Cardiac muscle cell (in vitro differentiated cells and primary cell): ENCODE measurements at places on chromosomes 2 and 18. TPM values are rescaled to one million over a fixed set of nuclear protein-coding genes. Genes with fewer than 3 reads are reported as not detected.

DNA sequence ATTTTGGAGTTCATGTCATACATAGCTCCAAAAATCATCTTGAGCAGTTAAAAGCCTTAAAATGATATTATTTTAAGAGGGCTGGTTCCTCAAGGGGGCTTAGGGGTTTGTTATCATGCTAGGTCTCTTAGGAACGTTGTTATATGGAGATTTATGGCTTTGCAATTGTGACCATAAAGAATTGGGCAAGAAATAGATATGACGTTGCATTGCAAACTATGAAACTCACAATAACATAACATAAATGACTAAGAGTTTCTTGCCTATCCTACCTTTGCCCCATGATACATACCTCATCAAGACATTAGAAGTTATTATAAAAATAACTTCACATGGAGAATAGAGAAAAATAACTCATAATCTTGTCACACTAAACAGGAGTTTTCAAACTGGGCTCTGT is 206.4 kb upstream of the SESTD1 start:
- H3K4me3 ChIP-seq = no peak overlapping the region
- no peaks in the 10 kb centered on the region for H3K27me3 ChIP-seq
- H3K36me3 ChIP-seq = no peaks in the 10 kb centered on the region
- DNase-seq = no peak
- H3K27ac ChIP-seq = no peak overlapping the region
- no peaks in the 10 kb centered on the region for H3K4me1 ChIP-seq

REG1B gene
- total RNA-seq = not detected in 2 replicates

GRCh38 chr2:226189061-226189460 is 610.6 kb downstream of the IRS1 start:
- H3K27me3 ChIP-seq = no peaks in the 10 kb centered on the region
- no peak overlapping the region for H3K4me3 ChIP-seq
- no peak overlapping the region for H3K27ac ChIP-seq
- no peak for DNase-seq

GRCh38 chr18:48800876-48801727 is 149.7 kb downstream of the SMAD7 start:
- no peak for DNase-seq
- H3K36me3 ChIP-seq = no peaks in the 10 kb centered on the region
- H3K27me3 ChIP-seq = no peaks in the 10 kb centered on the region
- H3K4me1 ChIP-seq = peaks cover 32% of the 10 kb centered on the region
- H3K27ac ChIP-seq = no peak overlapping the region

GRCh38 chr2:46087492-46087891 is 209.7 kb upstream of the EPAS1 start:
- H3K4me1 ChIP-seq = peaks cover 7% of the 10 kb centered on the region
- DNase-seq = no peak
- H3K27ac ChIP-seq = no peak overlapping the region
- H3K27me3 ChIP-seq = no peaks in the 10 kb centered on the region

DNA sequence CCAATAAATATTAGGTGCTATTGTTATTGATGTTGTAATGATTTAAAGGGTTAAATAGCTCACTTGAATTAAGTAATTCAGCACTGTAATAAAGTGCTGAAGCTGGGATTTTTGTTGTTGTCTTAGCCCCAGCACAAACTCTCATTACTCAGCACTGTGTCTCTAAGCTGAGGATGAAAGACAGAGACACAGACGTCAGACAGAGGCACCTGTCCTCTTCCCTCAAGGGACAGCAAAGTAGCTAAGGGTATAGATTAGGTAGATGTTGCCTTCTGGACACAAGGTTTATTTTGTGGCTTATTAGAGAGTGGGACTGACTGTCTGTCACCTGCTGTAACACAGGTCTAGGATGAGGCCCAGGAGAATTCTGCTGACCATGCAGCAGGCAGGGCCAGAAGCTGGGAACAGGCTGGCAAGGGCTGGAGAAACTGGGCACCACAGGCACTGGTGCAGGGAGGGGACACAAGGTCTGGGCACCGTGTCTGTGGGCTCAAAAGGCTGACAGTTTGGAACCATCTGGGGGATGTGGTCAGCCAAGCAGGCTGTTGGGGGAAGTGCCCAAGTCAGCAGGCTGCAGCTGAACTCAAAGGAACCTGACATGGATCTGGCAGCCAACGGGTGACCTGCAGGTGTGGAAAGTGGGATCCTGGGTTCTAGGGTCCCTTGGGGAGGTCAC is 20.0 kb upstream of the PTPN4 start:
- no peak overlapping the region for H3K4me3 ChIP-seq
- no peak overlapping the region for H3K27ac ChIP-seq
- peaks cover 1% of the 10 kb centered on the region for H3K27me3 ChIP-seq
- H3K4me1 ChIP-seq = no peaks in the 10 kb centered on the region

DNA sequence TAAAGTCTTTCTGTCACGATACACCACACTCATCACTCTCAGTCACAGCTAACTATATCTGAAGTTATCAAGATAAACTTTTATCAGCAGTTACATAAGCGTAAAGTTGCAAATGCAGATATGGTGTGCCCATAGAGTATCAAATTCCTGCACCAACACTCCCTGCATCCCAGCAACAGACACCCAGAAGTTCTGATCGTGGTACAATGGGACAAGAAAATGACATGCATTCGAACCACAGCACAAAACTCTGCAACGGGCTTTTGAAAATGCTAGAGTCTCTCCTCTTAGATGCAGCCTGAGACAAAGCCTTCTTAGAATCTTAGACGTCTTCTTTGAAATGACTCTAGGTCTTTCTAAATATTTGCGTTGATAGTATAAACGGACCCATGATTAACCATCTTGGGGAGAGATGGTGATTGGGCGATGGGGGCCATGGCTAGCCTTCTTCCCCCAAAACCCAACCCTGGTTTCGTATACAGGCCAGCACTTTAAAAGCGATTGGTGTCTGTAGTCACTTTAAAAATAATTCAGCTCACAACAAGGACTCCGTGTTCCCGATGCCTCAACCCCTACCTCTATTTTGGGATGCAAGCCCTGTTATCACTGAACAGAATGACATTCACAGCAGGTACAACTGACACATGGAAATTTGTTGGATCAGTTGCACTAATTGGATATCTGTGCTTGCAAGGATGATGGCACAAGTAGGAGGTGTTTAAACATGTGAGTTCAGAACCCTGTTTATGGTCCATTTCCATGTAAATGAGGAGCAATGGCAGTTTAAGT is 286.6 kb downstream of the MYT1L start:
- no peaks in the 10 kb centered on the region for H3K4me1 ChIP-seq
- H3K27ac ChIP-seq = no peak overlapping the region
- no peaks in the 10 kb centered on the region for H3K36me3 ChIP-seq
- no peak overlapping the region for H3K4me3 ChIP-seq
- no peaks in the 10 kb centered on the region for H3K27me3 ChIP-seq

DNA sequence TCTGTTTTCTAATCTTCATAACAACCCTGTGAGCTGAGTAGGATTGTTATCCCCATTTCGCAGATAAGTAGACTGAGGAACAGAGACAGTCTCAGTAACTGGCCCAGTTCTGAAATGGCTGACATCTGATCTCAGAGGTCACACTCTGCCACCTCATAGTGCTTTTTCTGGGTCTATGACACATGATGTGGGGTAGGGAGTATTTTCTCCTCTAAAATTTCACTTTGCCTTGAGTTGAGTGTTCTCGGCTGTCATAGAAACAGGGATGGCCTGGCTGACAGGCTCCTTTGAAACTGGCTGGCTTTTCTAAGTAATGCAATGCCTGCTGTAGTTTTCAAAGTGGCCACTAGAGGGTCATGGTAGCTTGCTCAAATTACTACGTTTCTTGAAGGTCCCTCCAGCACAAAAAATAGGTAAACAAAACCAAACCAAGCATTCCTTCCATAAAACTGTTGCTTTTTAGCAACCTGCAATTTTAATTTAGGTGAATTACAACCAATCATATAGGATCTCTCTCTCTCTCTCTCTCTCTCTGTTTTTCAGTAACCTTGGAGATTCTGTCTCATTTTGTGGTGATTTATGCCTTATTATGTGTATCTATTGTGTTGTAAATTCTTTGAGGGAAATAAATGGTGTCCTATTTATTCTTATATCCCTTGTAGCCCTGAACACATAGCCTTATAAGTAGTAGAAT is 84.2 kb upstream of the TTN start:
- peaks cover 26% of the 10 kb centered on the region for H3K36me3 ChIP-seq
- peaks cover 20% of the 10 kb centered on the region for H3K4me1 ChIP-seq
- H3K27ac ChIP-seq = peak overlapping the region; percentile 53
- H3K4me3 ChIP-seq = no peak overlapping the region
- no peaks in the 10 kb centered on the region for H3K27me3 ChIP-seq

RNU2-63P gene
- not detected in 2 replicates for total RNA-seq

DNA sequence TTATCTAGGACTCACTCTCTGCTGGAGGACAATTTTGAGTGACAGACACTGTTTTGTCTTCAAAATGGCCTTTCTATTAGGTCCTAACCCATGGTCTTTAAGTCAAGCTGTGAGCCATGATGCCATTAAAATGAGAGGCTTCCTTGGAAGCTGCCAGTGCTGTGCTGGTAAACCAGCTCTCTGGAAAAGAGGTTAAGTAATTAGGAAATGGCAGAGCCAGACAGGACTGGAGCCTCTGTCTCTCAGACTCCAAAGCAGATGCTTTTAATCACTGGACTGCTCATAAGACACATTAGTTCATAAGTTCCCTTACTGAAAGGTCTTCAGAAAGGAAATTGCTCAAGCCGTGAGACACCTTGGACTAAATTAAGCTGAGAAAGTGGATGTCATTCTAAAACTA is 25.8 kb upstream of the LHCGR start:
- no peaks in the 10 kb centered on the region for H3K36me3 ChIP-seq
- no peaks in the 10 kb centered on the region for H3K4me1 ChIP-seq
- DNase-seq = no peak
- no peak overlapping the region for H3K27ac ChIP-seq
- H3K4me3 ChIP-seq = no peak overlapping the region
- no peaks in the 10 kb centered on the region for H3K27me3 ChIP-seq

- no peak for DNase-seq
- no peaks in the 10 kb centered on the region for H3K4me1 ChIP-seq
- H3K27me3 ChIP-seq = peaks cover 58% of the 10 kb centered on the region
- H3K36me3 ChIP-seq = no peaks in the 10 kb centered on the region
- H3K27ac ChIP-seq = no peak overlapping the region
Measured at GRCh38 chr2:64379186-64379585, 74.8 kb upstream of the LGALSL start.

- H3K4me1 ChIP-seq = peaks cover 19% of the 10 kb centered on the region
- DNase-seq = peak; percentile 30
- no peak overlapping the region for H3K4me3 ChIP-seq
- no peaks in the 10 kb centered on the region for H3K27me3 ChIP-seq
Measured at GRCh38 chr18:41579185-41579584, 375.8 kb upstream of the PIK3C3 start.

GRCh38 chr2:233114421-233114861 is 54.3 kb downstream of the INPP5D start:
- no peaks in the 10 kb centered on the region for H3K4me1 ChIP-seq
- H3K4me3 ChIP-seq = no peak overlapping the region
- no peak overlapping the region for H3K27ac ChIP-seq
- DNase-seq = no peak

RPIA gene
- total RNA-seq = 6.4 and 8.8 TPM in 2 replicates

PXDN gene
- 110 and 129 TPM in 2 replicates for total RNA-seq

DNA sequence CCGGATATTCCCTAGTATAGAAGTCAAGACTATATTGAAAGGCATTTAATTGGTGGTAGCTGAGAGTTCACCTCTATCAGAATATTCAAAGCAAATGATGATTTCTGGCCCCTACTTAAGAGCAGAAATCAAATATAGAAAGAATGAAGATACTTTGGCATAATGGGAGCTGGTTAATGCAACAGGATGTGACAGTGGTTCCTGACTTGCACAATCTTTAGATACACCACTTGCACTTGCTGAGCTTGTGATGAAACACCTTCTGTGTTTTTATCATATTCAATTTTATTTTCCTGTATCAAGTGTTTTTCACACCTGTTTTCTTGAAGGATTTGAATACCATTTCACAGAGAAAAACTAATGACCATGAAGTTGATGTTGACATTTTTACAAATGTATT is 124.1 kb upstream of the CDH19 start:
- no peak overlapping the region for H3K4me3 ChIP-seq
- no peaks in the 10 kb centered on the region for H3K36me3 ChIP-seq
- no peak overlapping the region for H3K27ac ChIP-seq
- no peaks in the 10 kb centered on the region for H3K4me1 ChIP-seq

GCG gene
- not detected in 2 replicates for total RNA-seq

SERPINB4 gene
- total RNA-seq = not detected in 2 replicates

NAT8 gene
- not detected in 2 replicates for total RNA-seq

DNA sequence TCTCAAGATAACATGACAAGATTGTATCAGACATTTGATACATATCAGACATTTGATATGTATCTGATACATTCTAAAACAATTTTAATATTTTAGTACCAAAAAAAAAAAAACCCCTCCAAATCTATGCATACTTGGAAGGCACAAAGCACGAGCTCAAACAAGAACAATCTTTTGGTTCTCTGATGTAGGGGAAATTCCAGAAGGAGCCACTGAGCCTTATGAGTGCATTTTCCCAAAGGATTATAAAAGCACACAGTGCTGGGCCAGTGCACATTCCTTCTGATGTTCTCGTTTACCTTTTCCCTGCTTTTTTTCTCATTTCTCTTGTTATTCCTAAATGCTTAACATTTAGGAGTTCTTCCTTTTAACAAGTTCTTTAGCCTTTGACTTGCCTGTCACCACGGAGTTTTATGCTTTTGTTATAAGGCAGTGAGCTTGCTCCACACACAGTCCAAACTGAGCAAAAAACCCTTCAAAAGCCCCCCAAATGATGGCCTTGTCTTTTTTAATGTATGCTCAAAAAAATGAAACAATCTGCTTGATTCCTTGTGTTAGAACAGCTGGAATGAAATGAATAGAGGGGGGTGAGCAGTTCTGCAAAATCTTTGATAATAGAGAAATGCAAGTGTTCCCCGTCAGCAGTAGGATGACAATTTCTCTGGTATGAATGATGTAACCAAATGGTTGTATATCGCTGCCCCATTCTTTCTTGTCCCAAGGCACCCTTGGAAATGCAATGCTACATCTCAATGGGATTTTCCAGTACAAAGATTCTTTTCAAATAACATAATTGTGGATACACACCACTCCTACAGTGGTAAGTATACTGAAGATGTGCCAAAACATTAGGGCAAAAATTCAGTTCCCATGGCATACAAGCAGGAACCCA is 597.2 kb upstream of the ZEB2 start:
- no peaks in the 10 kb centered on the region for H3K4me1 ChIP-seq
- H3K27ac ChIP-seq = no peak overlapping the region
- H3K27me3 ChIP-seq = no peaks in the 10 kb centered on the region
- no peak overlapping the region for H3K4me3 ChIP-seq
- H3K36me3 ChIP-seq = no peaks in the 10 kb centered on the region
- no peak for DNase-seq

DNA sequence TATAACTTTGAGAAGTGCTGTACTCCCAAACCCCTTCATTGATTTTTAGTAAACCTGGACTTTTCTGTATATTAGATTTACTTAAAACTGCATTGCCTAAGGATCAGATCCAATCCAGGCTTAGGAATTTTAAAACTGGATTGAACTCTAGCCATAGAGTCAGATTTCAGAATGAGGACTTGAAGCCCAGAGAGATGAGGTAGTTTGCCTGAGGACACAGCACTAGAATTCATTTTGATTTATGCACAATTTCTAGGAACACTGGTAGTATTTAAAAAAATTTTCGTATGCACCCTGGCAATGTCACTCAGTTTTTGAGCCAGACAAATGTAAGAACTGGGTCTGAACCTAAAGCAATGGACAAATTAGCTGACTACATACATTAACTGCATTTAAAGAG is 144.9 kb downstream of the KCTD1 start:
- no peak overlapping the region for H3K27ac ChIP-seq
- H3K4me1 ChIP-seq = no peaks in the 10 kb centered on the region
- H3K4me3 ChIP-seq = no peak overlapping the region
- no peaks in the 10 kb centered on the region for H3K27me3 ChIP-seq

- no peaks in the 10 kb centered on the region for H3K27me3 ChIP-seq
- H3K36me3 ChIP-seq = no peaks in the 10 kb centered on the region
- H3K27ac ChIP-seq = no peak overlapping the region
- H3K4me3 ChIP-seq = no peak overlapping the region
- no peaks in the 10 kb centered on the region for H3K4me1 ChIP-seq
- peak; percentile 8 for DNase-seq
Measured at GRCh38 chr2:158214431-158214830, 112.8 kb downstream of the UPP2 start.
